Stimulated activated CD4-positive, alpha-beta T cell treated with anti-CD3 and anti-CD28 coated beads, TNF-alpha, amount 100 ng/mL, for 4 hours (primary cell): ENCODE measurements at places on chromosomes 11 and 22.

DNA sequence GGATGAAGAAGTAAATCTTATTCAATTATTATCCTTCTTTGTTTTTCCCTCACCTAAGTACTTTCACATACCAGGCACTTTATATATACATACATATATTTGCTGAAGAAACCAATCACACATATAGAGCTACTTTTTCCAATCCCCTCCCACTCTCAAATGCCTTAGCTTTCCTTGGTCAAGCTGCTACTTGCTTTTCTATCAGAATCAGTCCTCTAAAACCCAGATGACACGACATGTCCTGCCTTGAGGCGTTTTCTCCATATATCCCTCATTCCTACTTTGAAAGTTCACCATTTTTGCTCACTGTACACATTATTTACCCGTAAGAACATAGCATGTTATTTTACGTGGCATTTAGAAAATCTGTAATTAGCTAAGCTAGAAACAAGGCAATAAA, 5.4 kb downstream of the RAB38 start:
- DNase-seq: no peak

DNA sequence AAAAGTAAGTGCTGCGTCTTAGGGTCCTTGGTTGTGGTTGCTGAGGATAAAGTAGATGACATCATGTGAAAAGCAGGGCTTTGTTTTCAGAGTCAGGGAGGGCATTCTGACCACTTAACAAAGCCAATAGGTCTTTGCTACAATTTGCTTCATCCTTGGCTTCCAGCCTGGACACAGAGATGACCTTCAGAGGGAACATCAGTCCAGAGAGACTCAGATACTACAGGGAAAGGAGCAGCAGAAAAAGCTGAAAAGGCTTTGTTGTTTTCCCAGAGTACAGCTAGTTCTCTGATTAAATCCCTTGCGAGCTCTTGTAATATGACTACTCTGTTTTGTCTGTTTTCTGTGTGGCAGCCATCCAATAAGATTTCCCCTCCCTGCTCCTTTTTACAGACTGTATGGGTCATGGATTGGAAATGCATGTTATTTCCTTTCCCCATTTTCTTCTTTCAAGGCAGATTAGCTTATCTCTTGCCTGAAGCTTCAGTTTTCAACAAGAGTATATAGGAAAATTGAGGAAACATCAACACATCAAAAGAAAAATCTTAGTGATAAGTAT, 31.9 kb downstream of the ATG13 start:
- DNase-seq: no peak

- no peak for DNase-seq
Observed at GRCh38 chr11:63909591-63910506, 7.1 kb downstream of the RCOR2 start.

GRCh38 chr11:65498042-65498726, 661 bp upstream of the MALAT1 start:
- DNase-seq: no peak

GRCh38 chr11:79243422-79244210, 197.2 kb downstream of the TENM4 start:
- no peak for DNase-seq

DNA sequence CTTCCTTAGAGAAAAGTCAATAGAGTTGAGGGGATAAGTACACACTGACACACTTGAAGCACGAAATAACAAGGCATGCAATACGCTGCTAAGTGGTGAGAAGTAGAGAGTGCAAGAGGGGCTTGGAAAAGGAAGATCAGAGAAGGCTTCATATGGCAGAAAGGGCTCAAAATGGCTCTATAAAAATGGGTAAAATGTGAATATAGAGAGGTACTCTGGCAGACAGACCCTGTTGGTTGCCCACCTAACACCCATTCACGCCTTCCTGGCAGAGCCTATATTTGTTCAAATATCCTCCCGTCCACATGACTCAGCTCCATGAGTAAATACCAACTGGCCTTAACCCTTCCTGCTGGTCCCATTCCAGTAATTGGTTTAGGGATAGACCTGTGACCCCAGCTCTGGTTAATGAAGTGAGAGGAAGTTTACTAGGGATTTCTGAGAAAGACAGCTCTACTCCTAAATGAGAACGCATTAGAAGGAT, 38.9 kb upstream of the CCDC34 start:
- no peak for DNase-seq

- no peak for DNase-seq
Observed at GRCh38 chr11:115530752-115531151, 26.5 kb upstream of the CADM1 start.

DNA sequence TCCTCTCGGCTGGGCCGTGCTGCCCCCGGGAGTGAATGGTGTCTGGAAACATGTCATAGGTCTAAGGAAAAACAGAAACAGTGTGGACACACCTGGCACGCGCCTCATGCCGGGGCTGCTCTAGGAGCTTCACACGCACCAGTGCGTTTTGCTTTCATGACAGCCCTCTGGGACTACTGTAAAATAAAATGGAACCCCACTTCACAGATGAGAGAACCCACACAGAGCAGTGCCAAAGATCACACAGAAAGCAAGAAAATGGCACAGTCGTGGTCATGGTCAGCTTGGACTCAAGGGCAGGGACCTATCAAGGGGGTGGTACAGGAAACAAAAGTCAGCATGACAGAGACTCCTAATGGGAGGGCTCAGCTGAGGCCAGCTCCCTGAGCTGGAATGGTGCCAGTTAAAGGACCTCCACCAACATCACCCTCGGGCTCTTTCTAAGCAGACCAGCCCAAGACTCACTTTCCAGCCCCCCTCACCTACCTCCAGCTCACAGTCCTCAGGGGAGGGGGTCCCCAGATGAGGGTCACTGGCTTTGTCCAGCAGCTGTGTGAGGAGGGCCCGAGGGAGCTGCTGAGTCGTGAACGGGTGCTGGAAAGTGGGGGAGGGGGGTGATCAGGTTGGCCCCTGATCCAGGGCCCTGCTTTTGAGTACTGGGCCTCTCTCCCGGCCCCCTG, 3.3 kb downstream of the MAP4K2 start:
- no peak for DNase-seq

- no peak for DNase-seq
Observed at GRCh38 chr11:15476371-15476917, 361.7 kb downstream of the INSC start.

DNA sequence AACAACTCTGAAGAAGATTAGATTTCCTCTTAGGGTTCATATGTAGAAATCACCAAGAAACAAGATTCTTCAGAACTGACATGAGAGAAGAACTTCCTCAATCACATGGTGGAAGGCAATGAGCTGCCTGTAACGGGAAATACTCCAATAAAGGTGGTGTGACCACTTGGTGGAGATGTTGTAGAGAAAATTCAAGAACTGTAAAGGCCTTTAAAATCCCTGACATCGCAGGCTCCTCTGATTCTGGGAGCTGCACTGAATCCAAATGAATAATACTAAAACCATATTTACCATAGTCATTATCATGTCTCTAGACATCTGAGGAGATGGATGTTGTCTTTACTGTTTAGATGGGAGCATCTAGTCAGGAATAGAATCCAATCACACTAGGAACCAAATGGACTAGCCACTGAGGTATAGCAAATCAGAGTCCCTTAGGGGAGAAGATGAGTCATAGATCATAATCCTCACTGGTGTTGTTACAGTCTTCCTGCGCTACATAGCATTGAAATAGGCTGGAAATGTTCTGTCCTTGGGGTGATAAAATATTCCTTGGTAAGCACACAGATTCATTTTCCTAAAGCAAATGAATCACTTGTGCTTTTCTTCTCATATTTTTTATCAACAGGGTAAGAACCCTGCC, 321.6 kb upstream of the TENM4 start:
- DNase-seq: no peak

DNA sequence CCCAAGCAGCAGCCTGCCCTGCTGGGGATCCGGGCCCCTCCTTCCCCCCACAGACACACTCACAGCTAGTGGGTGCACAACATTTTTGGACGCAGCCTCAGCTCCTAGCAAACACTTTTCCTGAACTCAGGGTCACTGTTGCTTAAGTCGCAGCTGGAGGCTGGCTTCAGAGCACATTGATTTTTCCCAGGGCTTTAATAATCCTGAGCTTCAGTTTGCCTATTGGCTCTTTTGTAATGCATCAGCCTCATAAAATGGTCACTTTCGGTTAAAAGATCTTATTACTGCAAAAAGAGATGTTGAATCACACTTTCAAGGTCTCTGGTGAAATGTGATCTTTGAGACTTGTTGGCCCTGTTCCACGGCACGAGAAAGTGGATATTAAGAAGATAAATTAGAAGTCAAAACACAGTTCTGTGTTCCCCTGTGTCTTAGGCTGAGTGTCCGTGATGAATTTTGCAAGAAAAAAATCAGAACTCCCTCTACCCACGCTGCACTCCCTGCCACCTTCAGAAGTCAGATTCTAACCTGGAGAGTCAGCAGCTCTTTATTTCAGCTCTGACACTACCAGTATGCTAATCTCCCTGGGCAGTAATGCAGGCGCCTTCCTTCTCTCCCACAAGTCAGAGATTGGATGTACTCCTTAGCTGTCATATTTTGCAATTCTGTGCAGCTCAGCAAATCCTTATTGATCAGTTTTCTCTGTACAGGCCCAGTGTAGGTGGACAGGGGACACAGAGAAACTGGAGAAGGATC, 158.2 kb upstream of the E2F8 start:
- no peak for DNase-seq

DNA sequence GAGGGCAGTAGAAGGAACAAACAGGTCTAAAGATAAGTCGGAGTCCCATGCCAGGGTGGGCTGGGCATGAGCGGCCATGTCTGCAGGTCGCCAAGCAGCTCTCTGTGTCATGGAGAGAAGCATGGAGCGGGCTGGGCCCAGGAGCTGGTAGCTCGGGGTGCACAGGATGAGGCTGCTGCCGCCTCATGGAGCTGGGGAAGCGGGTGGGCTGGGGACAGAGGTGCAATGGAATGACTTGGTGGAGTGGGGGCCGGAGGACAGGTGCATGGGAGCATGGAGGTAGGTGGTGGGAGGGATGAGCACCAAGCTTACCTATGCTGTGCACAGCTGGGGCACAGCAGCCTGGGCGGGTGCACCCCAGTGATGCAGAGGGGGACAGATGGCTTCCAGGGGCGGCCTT, 3.6 kb downstream of the NRXN2 start:
- DNase-seq: no peak

DNA sequence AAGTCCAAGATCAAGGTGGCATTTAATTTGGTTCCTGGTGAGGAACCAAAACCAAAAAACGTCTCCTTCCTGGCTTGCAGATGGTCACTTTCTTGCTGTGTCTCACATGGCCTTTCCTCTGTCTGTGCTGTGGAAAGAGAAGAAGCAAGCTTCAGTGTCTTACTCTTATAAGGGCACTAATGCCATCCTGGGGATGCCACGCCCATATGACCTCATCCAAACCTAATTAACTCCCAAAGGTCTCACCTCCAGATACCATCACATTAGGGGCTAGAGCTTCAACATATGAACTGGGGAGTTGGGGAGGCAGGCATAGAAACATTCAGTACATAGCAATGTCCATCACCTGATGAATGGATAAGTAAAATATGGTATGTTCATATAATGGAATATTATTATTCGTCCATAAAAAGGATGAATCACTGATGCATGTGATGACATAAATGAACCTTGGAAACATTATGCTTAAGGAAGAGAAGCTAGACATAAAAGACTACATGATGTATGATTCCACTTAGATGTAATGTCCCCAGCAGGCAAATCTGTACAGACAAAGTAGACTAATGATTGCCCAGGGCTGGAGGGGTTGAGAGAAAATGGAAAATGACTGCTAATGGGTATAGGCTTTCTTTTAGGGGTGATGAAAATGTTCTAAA, 78.6 kb upstream of the B3GNT6 start:
- DNase-seq: no peak
